Stomach (tissue), 19 donors: ENCODE measurements at places on chromosomes 12 and 14. TPM values are rescaled to one million over a fixed set of nuclear protein-coding genes. Genes with fewer than 3 reads are reported as not detected.

- DNase-seq = no peak
- peak overlapping the region; percentile 98 for H3K27ac ChIP-seq
- no peaks in the 10 kb centered on the region for H3K36me3 ChIP-seq
- H3K4me1 ChIP-seq = peaks cover 31% of the 10 kb centered on the region
- peak overlapping the region; percentile 86 for H3K4me3 ChIP-seq
These were observed 1.1 kb downstream of the LRP6 start for GRCh38 chr12:12265571-12266388.

PLEK2 gene
- 203 TPM for total RNA-seq

DNA sequence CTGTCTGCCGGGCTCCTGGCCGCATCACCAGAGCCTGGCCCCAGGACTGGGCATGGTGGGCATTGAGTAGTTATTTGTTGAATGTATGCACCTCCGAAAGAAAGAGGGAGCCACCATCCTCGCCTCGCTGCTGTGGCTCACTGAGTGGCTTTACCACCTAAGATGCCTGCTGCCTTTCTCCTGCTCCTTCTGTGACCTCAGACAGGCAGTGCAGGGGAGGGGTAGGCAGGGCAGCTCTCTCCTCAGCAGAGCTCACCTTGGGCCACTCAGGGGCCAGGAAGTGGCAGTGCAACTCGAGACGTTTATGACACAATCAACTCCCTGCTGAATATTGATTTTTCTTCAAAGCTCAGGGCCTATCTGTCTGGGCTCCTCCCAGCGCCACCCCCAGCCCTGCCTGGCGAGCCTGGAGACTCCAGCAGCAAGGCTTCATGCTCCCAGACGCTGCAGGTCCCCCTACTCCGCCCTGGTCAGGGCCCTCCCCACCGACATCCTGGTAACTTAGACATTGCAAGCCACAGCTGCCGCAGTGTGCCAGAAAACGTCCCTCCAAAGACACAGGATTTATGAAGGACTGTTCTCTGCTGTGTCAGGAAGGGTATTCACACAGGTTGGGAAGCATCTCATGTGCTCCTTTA lies 84.3 kb upstream of the DIO3 start:
- DNase-seq = peak; percentile 9
- no peak overlapping the region for H3K27ac ChIP-seq
- no peaks in the 10 kb centered on the region for H3K27me3 ChIP-seq
- H3K36me3 ChIP-seq = no peaks in the 10 kb centered on the region

- H3K27me3 ChIP-seq = no peaks in the 10 kb centered on the region
- no peak overlapping the region for H3K27ac ChIP-seq
- no peaks in the 10 kb centered on the region for H3K36me3 ChIP-seq
- no peaks in the 10 kb centered on the region for H3K4me1 ChIP-seq
- no peak for DNase-seq
These were observed 62.3 kb downstream of the BHLHE41 start for GRCh38 chr12:26062566-26062965.

CATSPERB gene
- total RNA-seq = 56.5 TPM

- H3K27ac ChIP-seq = no peak overlapping the region
- DNase-seq = peak; percentile 36
- H3K4me1 ChIP-seq = no peaks in the 10 kb centered on the region
- H3K4me3 ChIP-seq = no peak overlapping the region
- H3K36me3 ChIP-seq = no peaks in the 10 kb centered on the region
These were observed 13.3 kb upstream of the DTX1 start for GRCh38 chr12:113043240-113043639.

LPAR5 gene
- total RNA-seq = 33.0 TPM

GRCh38 chr14:54643696-54644176 lies 76.8 kb downstream of the SAMD4A start:
- no peak for DNase-seq
- no peaks in the 10 kb centered on the region for H3K27me3 ChIP-seq
- H3K4me1 ChIP-seq = peaks cover 5% of the 10 kb centered on the region
- H3K27ac ChIP-seq = no peak overlapping the region
- no peaks in the 10 kb centered on the region for H3K36me3 ChIP-seq
- no peak overlapping the region for H3K4me3 ChIP-seq

GRCh38 chr14:67571991-67572323 lies 28.1 kb downstream of the PIGH start:
- no peaks in the 10 kb centered on the region for H3K4me1 ChIP-seq
- no peak overlapping the region for H3K4me3 ChIP-seq
- H3K36me3 ChIP-seq = peaks cover 34% of the 10 kb centered on the region
- H3K27ac ChIP-seq = no peak overlapping the region
- DNase-seq = no peak
- no peaks in the 10 kb centered on the region for H3K27me3 ChIP-seq

DNA sequence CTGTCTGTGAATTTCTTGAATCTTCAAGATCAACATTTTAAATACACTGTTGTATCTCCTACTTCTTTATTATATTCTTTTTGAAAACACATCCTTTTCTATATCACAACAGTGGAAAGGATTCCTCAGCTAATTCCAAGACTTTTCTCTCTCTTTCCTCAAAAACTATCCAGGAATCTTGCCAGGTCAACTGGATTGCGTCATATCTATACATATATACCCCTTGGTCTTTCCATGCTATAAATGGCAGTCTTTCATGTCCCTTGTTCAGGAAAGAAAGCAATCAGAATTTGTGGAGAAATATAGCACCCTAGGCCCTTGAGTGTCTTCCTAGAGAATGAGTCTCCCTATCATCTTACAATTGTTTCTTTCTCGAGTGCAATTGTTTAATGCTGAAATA lies 149.0 kb downstream of the KCNA5 start:
- no peak overlapping the region for H3K4me3 ChIP-seq
- no peak for DNase-seq
- H3K4me1 ChIP-seq = no peaks in the 10 kb centered on the region
- H3K27me3 ChIP-seq = no peaks in the 10 kb centered on the region

- no peak overlapping the region for H3K4me3 ChIP-seq
- H3K36me3 ChIP-seq = peaks cover 100% of the 10 kb centered on the region
- no peaks in the 10 kb centered on the region for H3K4me1 ChIP-seq
- DNase-seq = no peak
- H3K27me3 ChIP-seq = no peaks in the 10 kb centered on the region
- no peak overlapping the region for H3K27ac ChIP-seq
These were observed 32.1 kb downstream of the ZFYVE26 start for GRCh38 chr14:67784244-67784823.

- peaks cover 22% of the 10 kb centered on the region for H3K36me3 ChIP-seq
- DNase-seq = no peak
- no peaks in the 10 kb centered on the region for H3K27me3 ChIP-seq
- no peaks in the 10 kb centered on the region for H3K4me1 ChIP-seq
These were observed 55.3 kb upstream of the AMN start for GRCh38 chr14:102866982-102867761.

DPY19L2 gene
- 7.0 TPM for total RNA-seq

PIWIL1 gene
- total RNA-seq = not detected

SLC10A1 gene
- total RNA-seq = not detected

GPR84 gene
- not detected for total RNA-seq

DNA sequence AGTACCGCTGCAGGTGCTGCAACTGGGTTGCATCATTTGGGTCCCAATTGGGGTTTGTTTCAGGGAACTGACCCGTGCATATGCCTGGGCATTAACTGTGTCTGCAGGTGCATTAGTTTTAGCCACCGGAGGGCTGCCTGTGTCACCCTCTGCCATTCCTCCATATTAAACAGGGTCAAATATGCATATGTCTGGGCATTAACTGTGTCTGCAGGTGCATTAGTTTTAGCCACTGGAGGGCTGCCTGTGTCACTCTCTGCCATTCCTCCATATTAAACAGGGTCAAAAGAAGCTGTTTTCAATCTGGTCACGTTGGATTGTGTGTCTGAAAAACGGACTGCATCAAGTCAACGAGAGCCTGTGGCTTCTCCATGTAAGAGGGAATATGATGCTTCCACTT lies 1317.0 kb downstream of the TMEM121 start:
- peaks cover 11% of the 10 kb centered on the region for H3K27me3 ChIP-seq
- no peak for DNase-seq
- peak overlapping the region; percentile 50 for H3K4me3 ChIP-seq
- H3K27ac ChIP-seq = peak overlapping the region; percentile 77

GRCh38 chr14:56733396-56733795 lies 76.9 kb downstream of the OTX2 start:
- no peak for DNase-seq
- no peak overlapping the region for H3K27ac ChIP-seq
- H3K27me3 ChIP-seq = peaks cover 22% of the 10 kb centered on the region
- H3K36me3 ChIP-seq = no peaks in the 10 kb centered on the region
- no peaks in the 10 kb centered on the region for H3K4me1 ChIP-seq

GRCh38 chr14:32698831-32699230 lies 239.8 kb upstream of the NPAS3 start:
- H3K4me1 ChIP-seq = peaks cover 13% of the 10 kb centered on the region
- H3K27me3 ChIP-seq = no peaks in the 10 kb centered on the region
- H3K36me3 ChIP-seq = no peaks in the 10 kb centered on the region
- no peak overlapping the region for H3K27ac ChIP-seq
- H3K4me3 ChIP-seq = no peak overlapping the region
- no peak for DNase-seq

DNA sequence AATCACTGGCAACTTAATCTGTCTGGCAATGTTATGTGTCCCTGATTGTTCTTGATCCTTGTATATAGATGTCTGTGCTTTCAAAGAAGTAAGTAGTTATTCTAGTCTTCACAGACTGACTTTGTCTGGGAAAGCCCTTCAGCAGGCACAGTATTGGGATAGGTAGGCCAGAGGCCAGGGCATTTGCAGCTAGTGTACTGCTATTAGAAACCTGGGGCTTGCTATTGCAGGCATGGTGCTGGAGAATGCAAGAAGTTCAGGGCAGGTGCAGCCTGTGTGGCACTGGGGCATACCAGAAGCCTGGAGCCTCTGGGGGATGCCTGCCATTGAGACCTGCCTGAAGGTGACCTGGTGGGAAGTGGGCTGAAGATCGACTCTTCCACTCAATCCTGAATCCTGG lies 96.3 kb downstream of the TMTC3 start:
- no peak for DNase-seq
- no peak overlapping the region for H3K4me3 ChIP-seq
- no peaks in the 10 kb centered on the region for H3K4me1 ChIP-seq
- H3K27ac ChIP-seq = no peak overlapping the region

TRIAP1 gene
- total RNA-seq = 8.7 TPM

DNA sequence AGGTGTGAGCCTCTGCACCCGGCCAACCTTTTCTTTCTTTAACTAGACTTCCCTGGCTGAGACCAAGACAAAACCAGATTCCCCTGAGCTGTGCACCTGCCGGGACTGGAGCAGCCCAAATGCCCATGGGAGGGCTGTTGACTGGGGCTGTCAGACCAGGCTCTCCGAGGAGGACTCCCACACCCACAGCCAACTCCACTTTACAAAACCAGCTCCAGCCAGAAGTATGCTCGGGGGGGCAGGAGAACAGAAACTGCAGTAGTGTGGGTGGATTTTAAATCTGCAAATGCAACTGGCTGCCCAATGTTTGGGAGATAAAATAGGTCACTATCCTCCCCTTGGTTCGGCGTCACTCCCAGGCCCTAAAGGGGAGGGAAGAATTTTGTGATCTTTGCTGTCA lies 78.5 kb downstream of the VCPKMT start:
- peaks cover 24% of the 10 kb centered on the region for H3K4me1 ChIP-seq
- H3K4me3 ChIP-seq = no peak overlapping the region
- H3K27ac ChIP-seq = no peak overlapping the region
- H3K27me3 ChIP-seq = no peaks in the 10 kb centered on the region
- no peaks in the 10 kb centered on the region for H3K36me3 ChIP-seq

- DNase-seq = no peak
- no peak overlapping the region for H3K27ac ChIP-seq
- H3K4me1 ChIP-seq = no peaks in the 10 kb centered on the region
- no peak overlapping the region for H3K4me3 ChIP-seq
- no peaks in the 10 kb centered on the region for H3K36me3 ChIP-seq
These were observed 3.9 kb downstream of the LRCOL1 start for GRCh38 chr12:132606466-132606865.

KLRC1 gene
- total RNA-seq = 4.7 TPM

IQSEC3 gene
- not detected for total RNA-seq

GRCh38 chr14:48747561-48748089 lies 838.6 kb downstream of the RPS29 start:
- no peaks in the 10 kb centered on the region for H3K27me3 ChIP-seq
- no peak overlapping the region for H3K27ac ChIP-seq
- no peak overlapping the region for H3K4me3 ChIP-seq
- H3K36me3 ChIP-seq = no peaks in the 10 kb centered on the region
